LHCN-M2 (cell line): ENCODE measurements at places on chromosomes 7 and 10. TPM values are rescaled to one million over a fixed set of nuclear protein-coding genes. Genes with fewer than 3 reads are reported as not detected.

The TRIM24 gene
- total RNA-seq, result 14.1 and 16.1 TPM in 2 replicates

The MINDY3 gene
- 21.8 and 23.1 TPM in 2 replicates for total RNA-seq

The EGFR gene
- 78.7 and 94.1 TPM in 2 replicates for total RNA-seq

The RSPH10B gene
- 0.06 and 0.11 TPM in 2 replicates for total RNA-seq

The OPN1SW gene
- 1.7 and 2.1 TPM in 2 replicates for total RNA-seq

The HOXA5 gene
- 8.6 and 9.4 TPM in 2 replicates for total RNA-seq

The GPC2 gene
- 9.6 and 9.9 TPM in 2 replicates for total RNA-seq

The MAGI2 gene
- total RNA-seq, result 2.4 and 3.6 TPM in 2 replicates

The SHLD2 gene
- 30.0 and 32.4 TPM in 2 replicates for total RNA-seq

The IFRD1 gene
- 42.1 and 48.7 TPM in 2 replicates for total RNA-seq

The PDK4 gene
- total RNA-seq, result 0.45 and 0.46 TPM in 2 replicates

The ERVW-1 gene
- total RNA-seq, result not detected in 2 replicates

The KNDC1 gene
- total RNA-seq, result 0.11 TPM in 1 of 2 replicates, not detected in the other

The CACNB2 gene
- total RNA-seq, result not detected in 2 replicates

The CALHM1 gene
- total RNA-seq, result not detected in 2 replicates
